Breast epithelium (tissue), 4 donors: ENCODE measurements at places on chromosomes 1 and 21. TPM values are rescaled to one million over a fixed set of nuclear protein-coding genes. Genes with fewer than 3 reads are reported as not detected.

DNA sequence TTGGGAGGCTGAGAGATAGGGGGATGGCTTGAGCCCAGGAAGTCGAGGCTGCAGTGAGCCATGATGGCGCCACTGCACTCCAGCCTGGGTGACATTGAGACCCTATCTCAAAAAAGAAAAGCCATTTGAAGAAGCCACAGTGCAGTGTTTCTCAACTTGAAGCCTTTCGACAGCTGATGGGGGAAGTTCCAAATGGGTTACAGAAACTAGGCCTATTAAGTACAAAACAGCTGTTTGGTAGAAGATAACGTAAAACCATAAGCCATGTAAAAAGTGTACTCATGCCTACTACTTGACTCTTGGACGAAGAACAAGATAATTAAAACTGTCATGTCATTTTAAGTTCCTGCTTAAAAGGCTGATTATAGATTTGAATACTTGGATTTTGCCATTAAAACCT, 16.6 kb downstream of the COPA start:
- no peak for DNase-seq
- no peaks in the 10 kb centered on the region for H3K4me1 ChIP-seq
- H3K4me3 ChIP-seq, result no peak overlapping the region
- H3K36me3 ChIP-seq, result peaks cover 5% of the 10 kb centered on the region

DNA sequence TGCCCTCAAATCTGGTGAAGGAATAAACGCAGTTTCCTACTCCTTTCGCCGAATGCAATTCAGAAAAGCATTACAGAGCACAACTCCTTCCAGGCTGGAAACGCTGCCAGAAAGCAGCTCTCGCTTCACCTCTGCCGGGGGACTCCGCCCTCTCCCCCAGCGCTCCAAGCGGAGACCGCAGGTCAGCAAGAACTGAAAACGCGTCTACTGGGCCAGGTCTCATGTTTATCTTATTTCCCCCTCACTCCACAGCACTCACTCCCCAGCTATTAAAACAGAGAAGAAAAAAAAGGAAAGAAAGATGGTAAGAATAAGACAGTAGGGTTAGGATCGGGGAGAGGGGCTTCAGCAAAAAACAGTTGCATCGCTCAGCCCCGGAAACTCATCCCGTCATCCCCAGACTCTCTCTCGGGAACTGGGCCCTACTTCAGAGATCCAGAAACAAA, 833 bp upstream of the RCOR3 start:
- peak; percentile 78 for DNase-seq
- H3K4me3 ChIP-seq, result peak overlapping the region; percentile 97
- H3K4me1 ChIP-seq, result peaks cover 5% of the 10 kb centered on the region
- peak overlapping the region; percentile 97 for H3K27ac ChIP-seq

GRCh38 chr1:10958614-10959013, 53.8 kb upstream of the TARDBP start:
- no peak overlapping the region for H3K4me3 ChIP-seq
- no peak overlapping the region for H3K27ac ChIP-seq
- no peaks in the 10 kb centered on the region for H3K4me1 ChIP-seq
- no peaks in the 10 kb centered on the region for H3K27me3 ChIP-seq
- no peaks in the 10 kb centered on the region for H3K36me3 ChIP-seq
- no peak for DNase-seq

- no peaks in the 10 kb centered on the region for H3K36me3 ChIP-seq
- H3K4me3 ChIP-seq, result no peak overlapping the region
- DNase-seq, result no peak
- H3K27me3 ChIP-seq, result no peaks in the 10 kb centered on the region
- no peak overlapping the region for H3K27ac ChIP-seq
Observed at GRCh38 chr1:60118085-60118484, 44.5 kb upstream of the C1orf87 start.

DNA sequence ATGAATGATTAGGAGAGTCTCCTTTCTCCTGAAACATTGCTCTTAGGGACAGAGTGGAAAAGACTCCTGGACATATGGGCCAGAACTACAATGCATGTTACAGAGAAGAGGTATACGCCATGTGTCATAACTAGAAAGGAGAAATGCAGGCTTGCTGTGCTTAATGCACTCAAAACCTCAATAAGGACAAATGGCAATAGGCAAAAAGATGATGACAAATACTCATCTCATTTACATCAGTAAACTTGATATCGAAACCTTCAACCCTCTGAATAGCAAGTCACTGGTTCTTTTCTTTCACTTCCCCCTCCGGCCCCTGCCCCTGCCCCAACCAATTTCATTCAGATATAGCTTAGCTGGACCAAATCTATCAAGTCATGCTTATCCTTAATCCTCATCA, 1.9 kb upstream of the GPR88 start:
- peaks cover 6% of the 10 kb centered on the region for H3K4me1 ChIP-seq
- no peak for DNase-seq
- no peak overlapping the region for H3K27ac ChIP-seq
- H3K4me3 ChIP-seq, result no peak overlapping the region

- H3K4me3 ChIP-seq, result no peak overlapping the region
- DNase-seq, result no peak
- no peaks in the 10 kb centered on the region for H3K27me3 ChIP-seq
- H3K27ac ChIP-seq, result no peak overlapping the region
Observed at GRCh38 chr1:196637606-196638005, 14.2 kb upstream of the CFH start.

FCRL5 gene
- total RNA-seq, result 5.2 TPM

CTBS gene
- total RNA-seq, result 22.5 TPM

SLC22A15 gene
- total RNA-seq, result 7.8 TPM
